ENCODE measurements at places on chromosomes 16 and 17. TPM values are rescaled to one million over a fixed set of nuclear protein-coding genes. Genes with fewer than 3 reads are reported as not detected.
A peak's percentile ranks its signal among the peaks of the same experiment; 100 is the strongest.

GRCh38 chr16:50244504-50245416 is 21.6 kb upstream of the ADCY7 start:
- DNase-seq = no peak

GRCh38 chr17:50608700-50609379 is 25.8 kb upstream of the ABCC3 start:
- no peak for DNase-seq

DNA sequence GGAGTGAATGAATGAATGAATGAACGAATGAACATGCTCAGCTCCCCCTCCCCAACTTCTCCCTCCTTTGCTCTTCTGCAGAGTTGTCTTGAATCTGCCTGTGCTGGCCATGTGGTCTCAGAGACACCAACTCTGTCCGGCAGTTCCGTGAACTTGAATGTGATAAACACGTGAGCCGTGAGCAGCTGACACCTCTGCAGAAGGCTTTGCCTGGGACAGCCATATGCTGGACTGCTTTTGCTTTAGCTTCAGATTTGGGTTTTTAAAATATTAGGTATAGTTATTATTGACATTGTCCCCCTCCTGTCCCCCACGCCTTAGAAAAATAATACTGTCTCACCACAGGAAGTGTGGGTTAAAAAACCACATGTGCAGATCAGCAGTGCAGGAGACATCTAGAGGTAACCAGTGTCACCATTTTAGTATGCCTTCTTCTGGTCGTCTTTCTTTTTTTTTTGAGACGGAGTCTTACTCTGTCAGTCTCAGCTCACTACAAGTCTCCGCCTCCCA is 83.8 kb downstream of the ABCC1 start:
- DNase-seq = no peak

- peak; percentile 53 for DNase-seq
Observed at GRCh38 chr17:63433746-63434591, 12.1 kb downstream of the CYB561 start.

GRCh38 chr17:28004344-28004743 is 38.1 kb upstream of the NLK start:
- DNase-seq = no peak

DNA sequence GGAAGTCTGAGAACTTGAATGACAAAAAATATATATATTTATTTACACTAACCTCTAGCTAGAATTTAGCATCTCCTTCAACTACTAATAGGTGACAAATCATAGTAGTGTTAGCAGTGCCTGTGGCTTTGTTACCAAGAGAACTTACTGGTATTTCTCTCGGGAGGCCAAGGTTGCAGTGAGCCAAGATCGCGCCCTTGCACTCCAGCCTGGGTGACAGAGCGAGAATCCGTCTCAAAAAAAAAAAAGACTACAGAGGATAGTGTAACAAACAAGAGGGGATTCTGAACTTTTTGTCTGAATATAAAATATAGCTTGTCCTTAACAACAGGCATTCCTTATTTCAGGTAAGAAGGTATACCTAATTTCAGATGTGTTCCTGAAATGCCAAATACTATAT is 1.3 kb upstream of the SUZ12 start:
- no peak for DNase-seq

DNA sequence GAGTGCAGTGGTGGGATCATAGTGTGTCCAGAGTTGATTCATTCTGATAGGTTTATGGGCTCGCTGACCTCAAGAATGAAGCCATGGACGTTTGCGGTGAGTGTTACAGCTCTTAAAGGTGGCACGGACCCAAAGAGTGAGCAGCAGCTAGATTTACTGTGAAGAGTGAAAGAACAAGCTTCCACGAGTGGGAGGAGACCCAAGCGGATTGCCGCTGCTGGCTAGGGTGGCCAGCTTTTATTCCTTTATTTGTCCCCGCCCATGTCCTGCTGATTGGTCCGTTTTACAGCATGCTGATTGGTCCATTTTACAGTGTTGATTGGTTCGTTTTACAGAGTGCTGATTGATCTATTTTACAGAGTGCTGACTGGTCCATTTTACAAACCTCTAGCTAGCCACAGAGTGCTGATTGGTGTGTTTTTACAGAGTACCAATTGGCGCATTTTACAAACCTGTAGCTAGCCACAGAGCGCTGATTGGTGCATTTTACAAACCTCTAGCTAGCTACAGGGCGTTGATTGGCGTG is 17.5 kb downstream of the CACNG4 start:
- no peak for DNase-seq

GRCh38 chr16:50808929-50809538 is 67.1 kb downstream of the CYLD start:
- DNase-seq = no peak

- DNase-seq = no peak
Observed at GRCh38 chr16:59164461-59164860, 430.3 kb upstream of the GOT2 start.

DNA sequence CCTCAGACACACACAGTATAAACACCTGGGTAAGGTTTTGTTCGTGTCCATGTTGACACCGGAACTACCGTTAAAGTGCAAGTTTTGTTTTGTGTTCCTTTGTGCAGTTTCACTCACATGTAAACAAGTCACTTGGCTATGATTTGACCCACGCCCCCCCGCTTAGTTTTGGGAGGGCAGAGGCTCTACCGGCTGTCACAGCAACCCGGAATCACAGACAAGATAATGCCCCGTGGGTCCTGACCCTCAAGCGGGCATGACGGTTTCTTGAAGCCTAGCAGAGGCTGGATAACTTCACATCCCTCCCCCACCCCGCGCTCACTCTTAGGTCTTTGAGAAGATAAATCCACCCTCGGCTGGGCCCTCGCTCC is 1.7 kb downstream of the RASD1 start:
- no peak for DNase-seq

DNA sequence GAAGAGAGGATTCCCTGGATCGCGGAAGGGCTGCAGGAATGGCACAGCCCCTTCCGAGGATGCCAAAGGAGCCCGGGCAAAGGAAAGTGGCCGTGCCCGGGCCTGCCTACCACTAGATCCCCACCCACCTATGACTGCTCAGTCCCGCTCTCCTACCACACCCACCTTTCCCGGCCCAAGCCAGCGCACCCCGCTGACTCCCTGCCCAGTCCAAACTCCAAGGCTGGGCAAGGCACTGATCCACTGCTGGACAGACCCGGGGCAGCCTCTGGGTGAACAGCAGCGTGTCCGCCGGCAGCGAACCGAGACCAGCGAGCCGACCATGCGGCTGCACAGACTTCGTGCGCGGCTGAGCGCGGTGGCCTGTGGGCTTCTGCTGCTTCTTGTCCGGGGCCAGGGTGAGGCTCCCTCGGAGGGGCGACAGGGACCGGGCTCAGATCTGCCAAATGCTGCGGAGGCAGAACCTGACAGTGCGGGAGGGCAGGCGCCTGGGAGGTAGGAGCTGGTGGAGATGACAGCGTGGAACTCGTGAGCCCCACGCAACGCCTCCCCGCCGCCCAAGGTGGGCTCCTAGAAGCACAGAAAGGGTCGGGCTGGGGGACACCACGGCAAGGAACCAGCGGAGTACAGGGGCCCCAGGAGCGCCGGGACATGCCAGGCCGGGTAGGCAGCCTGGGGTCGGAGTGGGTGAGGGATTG is at the start of gene CES2:
Gene CES2 (plus strand): TSS at position 203 of the 698 bp plus-strand sequence. CDS start 120 bp downstream, at position 323.
- peak; percentile 93 for DNase-seq

PLSCR3 gene
- total RNA-seq = 21.6 TPM

PRSS8 gene
- total RNA-seq = 482 TPM

TBX21 gene
- 1.2 TPM for total RNA-seq

CLEC18A gene
- 0.43 TPM for total RNA-seq

MYCBPAP gene
- 2.4 TPM for total RNA-seq

All from mucosa of descending colon (tissue), 3 donors.